Activated CD4-positive, CD25-positive, alpha-beta regulatory T cell treated with anti-CD3 and anti-CD28 coated beads, Interleukin-2, amount 50 U/mL, for 16 hours (primary cell): ENCODE measurements at places on chromosomes 1 and 21.

GRCh38 chr1:158002022-158002630, 8.7 kb downstream of the KIRREL1 start:
- DNase-seq, result no peak

- no peak for DNase-seq
Measured at GRCh38 chr1:9062846-9063245, 6.6 kb downstream of the SLC2A5 start.

DNA sequence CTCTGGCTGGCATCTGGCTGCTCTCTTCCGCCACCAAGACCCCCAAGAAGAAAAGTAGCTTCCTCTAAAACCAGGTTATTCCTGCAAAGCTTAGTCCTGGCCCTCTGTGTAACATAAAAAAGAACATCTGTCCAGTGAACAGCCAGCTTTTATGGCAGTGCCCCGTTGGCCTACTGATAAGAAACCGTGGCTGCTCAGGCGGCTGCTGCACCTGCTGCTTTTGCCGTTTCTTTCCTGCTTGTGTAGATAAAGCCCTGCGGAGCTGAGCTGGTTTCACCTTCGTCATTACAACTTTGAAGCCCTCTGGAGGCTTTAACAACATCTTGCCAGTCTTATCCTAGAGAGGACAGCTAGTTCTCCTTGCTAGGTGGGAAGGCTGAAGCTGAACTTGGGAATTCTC, 20.5 kb downstream of the ELAPOR1 start:
- DNase-seq, result no peak

- no peak for DNase-seq
Measured at GRCh38 chr1:9295884-9296283, 3.2 kb downstream of the SPSB1 start.

- no peak for DNase-seq
Measured at GRCh38 chr1:212856755-212857154, 1.3 kb upstream of the FLVCR1 start.

DNA sequence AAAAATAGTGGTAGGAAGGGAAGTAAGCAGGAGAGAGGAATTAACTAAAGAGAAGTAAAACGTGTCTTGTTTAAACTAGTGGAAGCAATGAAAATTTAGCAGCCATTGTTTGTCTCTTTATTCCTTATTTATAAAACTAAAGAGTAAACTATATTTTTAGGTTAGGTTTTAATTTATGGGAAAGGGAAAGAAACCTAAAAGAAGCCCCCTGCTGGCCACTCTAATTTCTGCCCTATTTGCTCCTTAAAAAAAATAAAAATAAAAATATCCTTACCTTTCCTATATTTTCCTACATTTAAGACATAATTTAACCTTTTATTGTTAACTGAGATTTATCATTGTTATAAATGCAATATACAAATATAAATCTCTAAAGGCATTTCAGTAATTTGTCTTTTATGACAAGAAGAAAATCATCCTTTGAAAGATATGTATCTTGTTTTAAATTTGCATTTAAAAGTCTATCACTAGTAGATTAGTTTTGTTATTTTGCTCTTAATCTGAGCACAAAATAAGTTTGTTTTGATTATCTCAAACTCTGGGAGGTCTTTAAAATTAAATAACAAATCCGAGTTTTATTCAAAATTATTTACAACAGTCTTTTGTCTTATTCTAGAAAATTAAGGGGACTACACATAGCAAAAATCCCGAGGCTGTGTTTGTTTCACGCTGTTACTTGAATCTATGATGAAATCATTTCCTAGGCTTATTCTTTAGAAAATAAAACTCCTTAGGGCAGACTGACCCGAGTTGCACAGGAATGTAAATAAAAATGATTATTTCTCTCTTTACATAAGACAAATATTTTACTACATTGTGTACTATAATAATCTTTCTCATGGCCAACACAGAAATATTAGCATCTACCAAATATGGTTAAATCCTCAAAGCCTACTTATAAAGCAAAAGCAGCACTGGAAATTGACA, 201.7 kb downstream of the NRIP1 start:
- no peak for DNase-seq

GRCh38 chr1:208041505-208041904, 130.6 kb upstream of the CD34 start:
- DNase-seq, result no peak

GRCh38 chr1:29543586-29543985, 307.3 kb downstream of the PTPRU start:
- no peak for DNase-seq

GRCh38 chr1:22263359-22263758, 120.5 kb upstream of the WNT4 start:
- DNase-seq, result no peak

DNA sequence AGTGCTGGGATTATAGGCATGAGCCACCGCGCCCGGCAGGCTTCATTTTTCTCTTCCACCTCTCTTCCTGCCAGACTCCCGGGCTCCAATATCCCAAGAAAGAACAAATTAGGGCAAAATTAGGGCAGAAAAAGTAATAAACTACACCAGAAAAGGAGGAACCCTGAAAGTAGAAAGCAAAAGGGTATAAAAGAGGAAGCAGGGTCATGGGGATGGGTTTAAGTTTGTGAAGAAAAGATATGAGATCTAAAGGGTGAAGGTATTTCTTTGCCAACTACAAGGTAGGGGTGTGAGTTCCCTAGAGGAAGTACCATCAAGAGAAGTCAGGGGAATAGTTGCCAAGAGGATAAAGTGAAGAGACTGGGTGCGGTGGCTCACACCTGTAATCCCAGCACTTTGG, 9.9 kb downstream of the PTPN22 start:
- DNase-seq, result no peak

- DNase-seq, result no peak
Measured at GRCh38 chr1:240914506-240914905, 302.6 kb upstream of the GREM2 start.

GRCh38 chr1:170307426-170307825, 161.7 kb downstream of the NTMT2 start:
- no peak for DNase-seq

DNA sequence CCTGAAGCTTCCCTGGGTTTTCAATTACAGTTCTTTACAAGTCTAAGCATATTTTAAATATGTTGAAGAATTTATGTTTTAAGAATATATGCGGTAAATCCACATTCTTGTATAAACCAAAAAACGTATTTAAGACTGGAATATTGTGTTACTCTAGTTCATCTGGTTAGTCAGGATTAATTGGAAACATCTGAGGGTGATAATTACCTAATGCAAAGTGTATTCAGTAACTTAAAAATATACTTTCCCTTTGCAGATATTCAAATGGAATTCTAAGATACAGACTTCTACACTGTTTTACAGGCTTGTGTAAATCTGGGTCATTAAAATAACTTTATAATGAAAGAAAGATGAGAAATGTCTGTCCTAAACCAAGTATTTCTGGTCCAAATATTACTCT, 302.0 kb downstream of the VAV3 start:
- no peak for DNase-seq
